ENCODE measurements at places on chromosomes 6 and 20. TPM values are rescaled to one million over a fixed set of nuclear protein-coding genes. Genes with fewer than 3 reads are reported as not detected.

Gene RBM12
- total RNA-seq: 137 TPM

Gene CPNE5
- total RNA-seq: 0.94 TPM

Gene PACRG
- total RNA-seq: not detected

Gene EDN1
- total RNA-seq: not detected

Gene PTCRA
- not detected for total RNA-seq

Gene SLC17A3
- total RNA-seq: 0.26 TPM
